ENCODE measurements at places on chromosomes 16 and 17. TPM values are rescaled to one million over a fixed set of nuclear protein-coding genes. Genes with fewer than 3 reads are reported as not detected.

PVALEF gene
- total RNA-seq: not detected

KRTAP9-7 gene
- not detected for total RNA-seq

OR3A2 gene
- total RNA-seq: not detected

WFIKKN1 gene
- 0.27 TPM for total RNA-seq

CRYBA1 gene
- not detected for total RNA-seq

TP53TG3 gene
- total RNA-seq: not detected

KCNJ12 gene
- total RNA-seq: 0.21 TPM

KCNJ2 gene
- total RNA-seq: 10.0 TPM

ERBB2 gene
- 7.0 TPM for total RNA-seq

ZNHIT3 gene
- 34.1 TPM for total RNA-seq

HS3ST6 gene
- total RNA-seq: not detected

RAB11FIP4 gene
- 27.0 TPM for total RNA-seq

GABARAPL2 gene
- total RNA-seq: 106 TPM

DBNDD1 gene
- total RNA-seq: 1.3 TPM

INTS2 gene
- total RNA-seq: 14.7 TPM

TPSD1 gene
- not detected for total RNA-seq

PPP1R1B gene
- not detected for total RNA-seq

TERB1 gene
- total RNA-seq: not detected

TNS4 gene
- 1.0 TPM for total RNA-seq

SLC9A5 gene
- total RNA-seq: 3.2 TPM

ALOX12B gene
- total RNA-seq: 0.32 TPM

GNG13 gene
- not detected for total RNA-seq

SCGB1C2 gene
- not detected for total RNA-seq

CES4A gene
- 3.3 TPM for total RNA-seq

ZACN gene
- 0.53 TPM for total RNA-seq

CA7 gene
- total RNA-seq: not detected

OR1A1 gene
- not detected for total RNA-seq

HOXB9 gene
- 0.16 TPM for total RNA-seq

CCDC102A gene
- 5.6 TPM for total RNA-seq

SLC12A3 gene
- 4.8 TPM for total RNA-seq

KRTAP9-8 gene
- not detected for total RNA-seq

CRHR1 gene
- not detected for total RNA-seq

LSM12 gene
- total RNA-seq: 74.0 TPM

TLCD2 gene
- 0.15 TPM for total RNA-seq

CCDC40 gene
- not detected for total RNA-seq

CD300LB gene
- 0.23 TPM for total RNA-seq

ORMDL3 gene
- 56.0 TPM for total RNA-seq

MRPL58 gene
- 44.0 TPM for total RNA-seq

HLF gene
- total RNA-seq: 0.26 TPM

NPIPA5 gene
- total RNA-seq: 3.8 TPM

PDILT gene
- total RNA-seq: not detected

TAT gene
- 0.44 TPM for total RNA-seq

PERCC1 gene
- total RNA-seq: not detected

FBXO31 gene
- 33.1 TPM for total RNA-seq

CD79B gene
- total RNA-seq: 113 TPM

WFIKKN2 gene
- 0.05 TPM for total RNA-seq

WNT9B gene
- not detected for total RNA-seq

CACNG3 gene
- total RNA-seq: not detected

TBC1D3L gene
- 9.7 TPM for total RNA-seq

RDM1 gene
- total RNA-seq: 9.7 TPM

SCNN1B gene
- total RNA-seq: 0.49 TPM
